ENCODE measurements at places on chromosomes 6 and 20. TPM values are rescaled to one million over a fixed set of nuclear protein-coding genes. Genes with fewer than 3 reads are reported as not detected.

The MRAP2 gene
- total RNA-seq = 1.0 TPM

The ZNF831 gene
- total RNA-seq = not detected

The GNMT gene
- total RNA-seq = not detected

The ZNF133 gene
- 12.7 TPM for total RNA-seq

The ARMH2 gene
- not detected for total RNA-seq

The NEU1 gene
- total RNA-seq = 114 TPM

The HACE1 gene
- total RNA-seq = 10.7 TPM

The TNXB gene
- total RNA-seq = 0.15 TPM

The TPD52L1 gene
- total RNA-seq = 3.8 TPM

The AFG1L gene
- 8.6 TPM for total RNA-seq

The GPR6 gene
- total RNA-seq = not detected

The SLC22A7 gene
- not detected for total RNA-seq

The AVP gene
- total RNA-seq = not detected
